ENCODE measurements at places on chromosomes 7 and 10.

DNA sequence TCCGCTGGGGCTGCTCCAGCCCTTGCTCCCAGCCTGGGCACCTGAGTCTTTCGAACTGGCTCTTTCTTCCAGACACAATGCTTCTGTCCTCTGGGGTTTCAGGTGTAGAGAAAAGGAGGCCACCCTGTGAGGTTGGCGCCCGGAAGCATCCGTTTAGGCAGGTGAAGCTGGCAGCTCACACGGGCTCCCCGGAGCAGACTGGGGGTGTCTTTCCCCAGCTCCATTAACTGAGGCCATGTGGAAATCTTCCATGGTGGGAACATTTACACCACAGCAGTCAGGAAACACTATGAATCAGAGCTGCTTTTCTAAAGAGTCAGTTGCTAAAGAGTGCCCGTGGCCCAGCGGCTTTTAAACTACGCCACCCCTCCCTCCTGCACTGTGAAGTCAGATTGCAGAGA lies 29.2 kb downstream of the PRKAG2 start:
- no peak for DNase-seq

- DNase-seq = no peak
Observed at GRCh38 chr7:129828989-129829736, 123.6 kb downstream of the UBE2H start.

- DNase-seq = no peak
Observed at GRCh38 chr10:21368728-21369425, 156.6 kb downstream of the SKIDA1 start.

GRCh38 chr7:158729646-158730382 lies 25.2 kb upstream of the NCAPG2 start:
- no peak for DNase-seq

DNA sequence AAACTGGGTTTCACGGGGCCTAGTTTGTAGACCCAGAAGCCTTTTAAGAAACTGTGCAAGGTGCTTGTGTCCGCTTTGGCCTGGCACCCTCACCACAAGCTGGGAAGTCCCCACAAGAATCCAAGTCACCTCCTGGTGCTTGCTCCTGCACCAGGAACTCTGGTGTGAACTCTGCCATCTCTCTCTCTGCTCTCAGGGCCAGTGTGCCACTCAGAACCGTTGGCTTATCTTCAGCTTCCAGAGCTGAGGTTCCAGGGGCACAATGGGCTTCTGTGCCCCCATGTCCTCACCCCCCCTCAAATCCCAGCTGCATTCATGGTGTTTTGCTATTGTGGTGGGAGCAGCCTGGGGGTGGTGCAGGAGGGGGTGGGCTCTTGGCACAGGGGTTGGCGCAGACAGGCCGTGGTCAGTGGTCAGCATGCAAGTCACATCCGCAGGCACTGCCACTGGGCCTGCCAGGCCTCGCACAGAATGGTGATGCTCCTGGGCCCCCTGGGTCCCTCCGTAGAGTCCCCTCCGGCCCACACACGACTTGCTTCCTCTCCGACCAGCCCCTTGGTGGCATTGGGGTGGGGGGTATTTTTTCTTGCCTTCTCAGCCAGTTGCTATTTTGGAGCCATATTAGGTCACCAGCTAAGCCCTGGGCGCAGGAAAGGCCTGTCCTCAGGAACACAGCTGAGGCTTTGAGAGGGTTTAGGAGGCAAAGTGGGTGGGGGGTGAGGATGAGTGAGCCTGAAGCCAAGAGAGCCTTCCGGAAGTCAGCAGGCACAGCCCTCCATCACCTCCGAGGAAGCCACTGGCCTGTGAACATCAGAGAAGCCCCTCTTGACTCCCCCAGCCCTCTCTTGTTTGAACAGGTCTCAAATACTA lies 3.0 kb downstream of the ZCCHC24 start:
- DNase-seq = no peak

DNA sequence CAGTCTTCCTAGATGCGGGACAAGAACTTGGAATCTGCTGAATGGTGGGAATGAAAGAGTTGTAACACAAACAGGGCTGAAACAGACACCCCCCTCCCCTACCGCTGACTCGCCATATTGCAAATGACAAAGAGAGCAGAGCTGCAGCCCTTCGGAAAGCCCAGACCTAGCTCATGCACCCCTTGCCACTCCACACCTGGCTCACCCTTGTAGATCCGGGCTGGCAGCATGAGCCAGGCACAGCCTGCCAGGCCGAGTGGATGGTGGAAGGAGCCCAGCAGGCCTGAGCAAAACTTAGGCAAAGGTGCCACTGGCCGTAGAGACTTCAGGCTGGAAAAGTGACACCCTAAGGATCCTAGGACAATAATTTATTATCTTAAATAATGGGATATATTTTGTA lies 237.4 kb upstream of the SEMA3D start:
- DNase-seq = no peak

GRCh38 chr7:94425546-94425945 lies 30.9 kb downstream of the COL1A2 start:
- DNase-seq = no peak

- DNase-seq = no peak
Observed at GRCh38 chr10:53403688-53404087, 631.1 kb upstream of the MBL2 start.

- peak; percentile 77 for DNase-seq
Observed at GRCh38 chr10:92742331-92743228, 52.8 kb downstream of the HHEX start.

All from GM12864 (cell line).